Muscle of leg (tissue), 16 donors: ENCODE measurements at places on chromosomes 3 and 15. TPM values are rescaled to one million over a fixed set of nuclear protein-coding genes. Genes with fewer than 3 reads are reported as not detected.

DNA sequence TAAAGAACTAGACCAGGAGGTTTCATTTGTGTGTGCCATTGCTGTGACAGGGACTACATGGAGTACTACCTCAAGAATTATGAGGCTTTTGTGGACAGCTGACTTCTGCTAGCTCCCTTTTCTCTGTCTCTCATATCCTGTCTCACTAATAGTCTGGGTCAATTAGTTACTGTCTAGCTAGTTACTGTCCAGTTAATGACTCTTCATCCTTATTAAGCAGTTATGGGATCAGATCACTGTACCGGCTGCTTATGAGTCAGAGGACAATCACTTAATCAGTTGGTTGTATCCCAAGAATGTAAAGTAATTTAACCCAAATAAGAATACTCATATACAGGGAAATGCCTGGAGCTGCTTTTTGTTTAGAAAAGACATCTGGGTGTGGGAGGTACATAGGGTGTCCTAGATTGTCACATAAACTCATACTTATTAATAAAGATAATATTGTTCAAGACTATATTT is 158.0 kb downstream of the CDIN1 start:
- no peaks in the 10 kb centered on the region for H3K4me1 ChIP-seq
- no peak overlapping the region for H3K27ac ChIP-seq
- peaks cover under 1% of the 10 kb centered on the region for H3K36me3 ChIP-seq

GRCh38 chr15:58383876-58384275 is 47.9 kb upstream of the LIPC start:
- H3K4me3 ChIP-seq = no peak overlapping the region
- no peak for DNase-seq

GRCh38 chr3:111571907-111572460 is 23.2 kb downstream of the ZBED2 start:
- H3K27ac ChIP-seq = no peak overlapping the region
- no peak for DNase-seq
- no peaks in the 10 kb centered on the region for H3K27me3 ChIP-seq
- H3K36me3 ChIP-seq = no peaks in the 10 kb centered on the region

The GOLGA6A gene
- 0.31 TPM for polyA plus RNA-seq

The COL6A6 gene
- polyA plus RNA-seq = 97.7 TPM
